ENCODE measurements at places on chromosomes 11 and 22.

GRCh38 chr11:130588471-130588870 is 140.0 kb downstream of the ADAMTS15 start:
- DNase-seq = no peak

- no peak for DNase-seq
Observed at GRCh38 chr22:40239345-40239683, 61.6 kb downstream of the TNRC6B start.

- no peak for DNase-seq
Observed at GRCh38 chr11:78207532-78208256, 19.0 kb downstream of the USP35 start.

GRCh38 chr22:24703101-24703500 is 71.4 kb downstream of the PIWIL3 start:
- DNase-seq = peak; percentile 64

DNA sequence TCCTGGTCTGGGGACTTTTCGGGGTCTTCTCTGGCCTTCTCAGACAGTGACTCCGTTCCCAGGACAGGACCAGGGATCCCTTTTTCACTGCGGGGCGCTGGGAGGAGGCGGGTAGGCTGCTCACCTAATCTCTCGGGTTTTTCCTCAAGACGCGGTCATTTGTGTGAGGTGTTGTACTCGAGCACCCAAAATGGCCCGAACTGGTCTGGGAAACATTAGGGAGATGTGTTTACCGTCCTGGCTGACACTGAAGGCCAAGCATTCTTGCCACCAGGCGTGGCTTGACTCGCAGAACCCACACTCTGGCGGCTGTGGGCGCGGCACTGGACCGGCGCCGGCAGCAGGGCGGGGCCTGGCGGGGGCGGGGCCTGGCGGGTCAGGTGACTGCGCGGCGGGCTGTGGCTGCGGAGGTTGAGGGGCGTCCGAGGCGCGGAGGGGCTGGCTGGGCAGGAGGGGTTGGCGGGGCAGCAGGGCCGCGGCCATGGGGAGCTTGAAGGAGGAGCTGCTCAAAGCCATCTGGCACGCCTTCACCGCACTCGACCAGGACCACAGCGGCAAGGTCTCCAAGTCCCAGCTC is at the start of gene SWAP70:
SWAP70 (plus strand) TSS at position 379 of the 577 bp plus-strand sequence; CDS start at position 482, 103 bp downstream.
- DNase-seq = peak; percentile 54

- no peak for DNase-seq
Observed at GRCh38 chr22:29609139-29609538, 5.7 kb downstream of the NF2 start.

DNA sequence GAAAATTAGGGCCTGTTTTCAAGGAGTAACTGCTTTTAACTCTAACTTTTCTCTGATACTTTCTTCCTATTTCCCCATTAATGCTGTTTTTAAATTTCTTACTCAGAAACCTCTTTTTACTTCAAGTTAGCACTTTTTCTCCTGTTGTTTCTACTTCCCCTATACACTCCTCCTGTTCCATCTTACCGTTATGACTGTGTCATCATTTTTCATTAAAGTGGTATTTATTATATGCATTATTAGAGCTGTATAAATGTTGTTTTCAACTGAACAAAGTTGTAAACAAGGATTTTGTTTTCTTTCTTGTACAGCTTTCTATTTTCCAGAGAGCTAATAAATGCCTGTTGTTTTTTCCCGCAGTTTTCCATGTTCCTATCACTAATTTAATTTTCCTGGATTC is 84.6 kb downstream of the EXT2 start:
- no peak for DNase-seq

GRCh38 chr11:120798854-120799253 is 225.0 kb upstream of the TBCEL start:
- DNase-seq = no peak

DNA sequence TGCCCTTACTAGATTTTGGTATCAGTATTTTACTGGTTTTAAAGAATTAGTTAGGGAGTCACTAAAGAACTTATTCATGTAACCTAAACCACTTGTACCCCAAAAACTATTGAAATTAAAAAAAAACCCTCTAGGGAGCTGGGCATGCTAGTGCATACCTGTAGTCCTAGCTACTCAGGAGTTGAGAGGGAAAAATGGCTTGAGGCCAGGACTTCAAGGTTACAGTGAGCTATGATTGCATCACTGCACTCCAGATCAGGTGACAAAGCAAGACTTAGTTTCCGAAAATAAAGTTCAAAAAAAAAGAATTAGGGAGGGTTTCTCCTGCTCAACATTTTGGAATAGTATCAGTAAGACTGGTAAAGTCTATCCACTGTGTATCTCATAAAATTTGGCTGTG is 364.4 kb upstream of the LUZP2 start:
- DNase-seq = no peak

Data from DMS79 (cell line).